Activated CD4-positive, alpha-beta T cell treated with anti-CD3 and anti-CD28 coated beads, Interleukin-2, amount 50 U/mL, for 48 hours (primary cell): ENCODE measurements at places on chromosomes 7 and 10.

DNA sequence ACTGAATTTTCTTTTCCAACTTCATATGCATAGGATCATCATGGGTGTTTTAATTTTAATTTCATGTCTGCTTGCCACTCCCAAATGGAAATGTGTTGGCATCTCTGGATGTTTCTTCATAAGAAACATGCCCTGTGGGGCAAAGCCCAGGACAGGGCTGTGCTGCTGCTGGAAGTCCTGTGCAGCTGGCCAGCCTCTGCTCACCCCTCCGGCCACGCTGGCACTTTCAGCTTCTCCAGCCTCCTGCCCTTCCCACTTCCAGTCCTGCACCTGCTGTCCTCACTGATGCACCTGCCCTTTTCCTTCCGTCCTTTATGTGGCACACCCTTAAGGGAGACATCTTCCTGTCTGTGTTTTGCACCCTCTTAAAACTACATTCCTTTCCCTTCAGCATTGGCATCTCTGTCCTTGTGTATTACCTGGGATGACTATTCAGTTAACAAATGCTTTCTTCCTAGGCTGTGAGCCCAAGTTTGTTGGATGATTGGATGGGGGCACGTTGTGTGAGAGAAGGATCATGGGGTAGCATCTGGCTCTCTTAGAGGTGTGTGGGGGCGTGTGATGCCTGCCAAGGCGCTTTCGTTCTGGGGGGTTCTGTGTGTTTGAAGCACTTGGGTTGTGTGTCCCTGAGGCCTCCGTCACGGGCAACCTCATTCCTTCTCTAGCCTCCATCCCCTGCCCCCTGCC is 56.8 kb downstream of the TCF7L2 start:
- no peak for DNase-seq

- no peak for DNase-seq
Measured at GRCh38 chr7:157667731-157668130, 330.9 kb downstream of the DNAJB6 start.

DNA sequence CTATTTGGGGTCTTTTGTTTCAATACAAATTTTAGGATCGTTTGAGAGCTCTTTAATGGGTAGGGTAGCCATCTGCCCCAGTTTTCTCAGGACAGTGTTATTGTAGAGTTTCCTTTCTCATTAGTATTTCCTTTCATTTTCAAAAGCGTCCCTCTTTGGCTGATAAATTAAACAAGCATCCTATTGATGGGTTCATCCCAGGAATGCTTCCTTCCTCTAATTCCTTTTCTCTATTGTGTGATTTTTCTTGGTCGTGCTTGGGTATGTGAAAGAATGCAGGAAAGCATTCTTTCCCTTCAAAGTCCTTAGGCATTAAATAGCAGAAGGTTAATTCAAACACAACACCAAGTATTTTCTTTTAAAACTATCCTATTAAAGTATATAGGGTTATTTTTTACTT is 14.0 kb downstream of the SLC13A1 start:
- no peak for DNase-seq

DNA sequence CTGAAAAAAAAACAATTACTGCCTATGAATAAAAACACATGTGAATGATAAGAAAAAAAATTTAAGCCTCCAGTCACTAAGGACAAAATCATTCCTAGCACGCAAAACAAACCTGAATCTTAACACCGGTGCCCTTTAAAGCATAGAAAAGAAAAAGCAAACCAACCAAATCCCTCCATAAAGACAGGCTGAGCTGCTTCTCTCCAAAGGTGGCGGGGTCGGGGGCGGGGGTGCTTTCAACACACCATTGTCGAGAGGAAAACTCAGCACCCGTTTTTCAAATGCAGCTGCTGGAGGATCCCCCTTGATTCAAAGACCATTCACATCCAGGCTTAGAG is 1.4 kb downstream of the ST8SIA6 start:
- DNase-seq: no peak

- DNase-seq: no peak
Measured at GRCh38 chr10:98929709-98930108, 305.9 kb downstream of the HPSE2 start.

DNA sequence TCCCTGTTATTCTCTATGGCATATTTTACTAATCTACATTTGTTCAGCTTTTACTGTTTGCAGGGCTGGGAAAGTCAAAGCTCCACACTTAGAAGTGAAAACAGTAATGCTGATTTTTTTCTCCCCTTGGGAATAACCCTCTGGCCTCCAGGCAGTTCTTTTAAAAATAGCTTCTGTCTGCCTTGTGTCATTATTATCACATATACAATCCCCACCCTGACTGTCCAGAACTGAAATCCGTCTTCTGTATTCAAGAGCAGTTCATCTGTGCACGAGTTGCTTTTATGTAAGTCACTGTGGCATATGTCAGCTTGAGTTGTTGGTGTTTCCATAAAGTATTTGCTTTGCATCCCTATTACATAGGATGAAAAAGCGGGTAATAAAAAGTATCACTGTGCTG is 1221.1 kb upstream of the CELF2 start:
- no peak for DNase-seq

GRCh38 chr10:114304571-114305421 is 65.7 kb downstream of the VWA2 start:
- DNase-seq: peak; percentile 62

- DNase-seq: no peak
Measured at GRCh38 chr7:119647286-119647685, 625.7 kb upstream of the KCND2 start.

GRCh38 chr7:117728890-117729624 is 144.2 kb downstream of the CTTNBP2 start:
- no peak for DNase-seq

DNA sequence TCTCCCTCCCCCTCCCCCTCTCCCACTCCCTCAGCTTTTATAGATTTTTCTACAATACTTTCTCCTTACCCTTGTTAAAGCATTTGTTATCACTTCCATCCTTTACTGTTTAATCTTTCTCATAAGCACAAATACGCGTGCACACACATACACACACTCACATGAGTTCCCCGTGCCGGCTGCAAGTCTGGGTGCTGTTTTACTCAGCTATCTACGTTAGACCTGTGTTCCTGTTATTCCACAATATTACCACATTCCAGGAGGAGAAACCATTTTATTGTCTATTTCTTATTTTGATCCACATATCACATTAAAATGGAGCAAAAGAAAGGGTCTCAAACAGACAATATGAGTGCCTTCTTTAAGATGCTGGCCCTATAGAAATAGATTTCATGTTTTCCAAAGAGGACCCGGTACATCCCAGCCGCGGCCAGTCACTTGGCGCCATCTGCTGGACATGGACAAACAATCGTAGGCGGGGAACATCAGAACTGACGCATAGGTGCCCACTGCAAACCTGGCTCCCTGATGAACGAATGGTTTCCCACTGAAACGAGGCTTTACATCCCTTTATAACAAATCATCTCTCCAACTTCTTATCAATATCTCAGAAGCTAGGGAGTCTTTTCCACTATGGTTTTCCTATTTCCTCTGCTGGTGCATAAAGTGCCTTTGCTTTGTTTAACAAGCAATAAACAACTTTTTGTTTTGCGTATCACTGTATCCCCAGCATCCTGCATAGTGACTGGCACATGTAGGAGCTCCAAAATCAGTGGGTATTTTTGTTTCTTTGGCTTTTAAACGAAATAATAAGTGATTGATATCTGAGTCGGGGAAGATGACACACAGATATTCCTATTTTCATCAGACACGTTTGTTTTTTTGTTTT is 25.2 kb upstream of the OPTN start:
- DNase-seq: peak; percentile 77

DNA sequence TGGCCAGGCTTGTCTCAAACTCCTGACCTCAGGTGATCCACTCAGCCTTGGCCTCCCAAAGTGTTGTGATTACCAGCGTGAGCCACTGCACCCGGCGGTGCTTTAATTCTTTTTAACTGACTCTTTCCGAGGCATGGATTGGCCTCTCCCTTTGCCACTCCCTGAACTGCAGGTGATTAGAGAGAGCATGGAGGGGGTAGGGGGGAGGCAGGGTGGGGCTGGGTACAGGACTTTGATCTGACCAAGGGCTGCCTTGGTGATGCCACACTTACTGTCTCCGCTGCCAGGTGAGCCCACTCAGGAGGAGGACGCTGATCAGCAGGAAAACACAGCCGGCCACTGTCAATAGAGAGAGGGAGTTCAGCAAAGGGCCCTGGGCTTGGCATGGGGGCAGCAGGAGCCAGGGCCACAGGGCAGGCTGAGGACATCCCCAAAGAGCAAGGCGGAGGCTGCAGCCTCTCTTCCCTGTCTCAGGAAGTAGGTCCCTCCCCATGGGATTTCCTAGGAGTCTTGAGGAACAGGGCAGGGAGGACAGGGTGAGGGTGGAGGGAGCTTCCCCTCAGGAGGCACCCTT is 40.5 kb upstream of the IL15RA start:
- no peak for DNase-seq

DNA sequence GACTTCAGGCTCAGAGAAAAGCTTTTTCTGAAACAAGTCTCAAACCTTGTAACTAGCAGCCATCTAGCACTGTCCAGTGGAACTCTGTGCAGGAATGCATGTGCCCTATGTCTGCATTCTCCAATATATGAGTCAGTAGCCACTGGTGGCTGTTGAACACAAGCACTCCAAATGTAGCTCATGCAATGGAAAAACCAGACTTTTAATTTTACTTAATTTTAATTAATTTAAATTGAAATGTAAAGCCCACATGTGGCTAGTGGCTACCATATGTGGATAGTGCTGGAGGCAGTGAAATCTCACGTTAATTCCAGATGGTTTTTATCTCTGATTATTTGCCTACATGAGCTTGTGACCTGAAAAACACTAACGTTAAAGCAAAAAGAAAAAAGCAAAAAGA is 225.1 kb downstream of the GATA3 start:
- DNase-seq: no peak

DNA sequence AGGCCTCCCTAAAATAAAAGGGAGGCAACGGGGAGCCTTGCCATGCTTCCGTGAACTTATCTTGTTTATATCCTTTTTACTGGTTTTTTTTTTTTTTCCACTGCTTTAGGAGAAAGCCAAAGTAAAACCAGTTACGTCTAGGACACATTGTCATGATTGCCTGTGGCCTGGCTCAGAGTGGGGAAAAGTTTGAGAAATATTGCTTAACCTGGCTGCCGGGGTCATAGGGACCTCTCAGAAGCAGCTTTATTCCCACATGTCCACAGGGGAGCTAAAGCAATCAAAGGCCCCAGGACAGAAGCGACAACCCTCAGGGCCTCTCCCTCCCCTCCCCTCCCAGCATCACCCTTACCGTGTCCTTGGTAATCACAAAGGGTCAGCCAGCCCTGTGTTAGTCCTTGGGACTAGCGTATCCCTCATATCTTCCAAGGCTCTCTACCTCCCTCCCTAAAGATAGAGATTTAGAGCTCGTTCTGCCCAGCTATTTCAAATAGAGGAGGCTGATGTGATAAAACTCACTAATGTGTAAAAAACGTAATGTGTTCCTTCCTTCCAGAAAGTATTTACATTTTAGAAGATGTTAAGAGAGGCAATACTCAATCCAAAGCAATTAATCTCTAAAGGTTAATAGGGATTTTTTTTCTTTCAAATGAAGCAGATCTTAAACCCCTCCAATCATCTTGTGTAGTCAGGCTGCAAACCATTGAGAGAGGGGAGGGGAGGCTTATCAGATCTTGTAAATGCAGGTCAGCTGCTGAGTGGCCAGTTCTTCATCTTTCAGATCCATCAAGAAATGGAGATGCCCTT is 64.8 kb upstream of the PRKAR2B start:
- DNase-seq: no peak

DNA sequence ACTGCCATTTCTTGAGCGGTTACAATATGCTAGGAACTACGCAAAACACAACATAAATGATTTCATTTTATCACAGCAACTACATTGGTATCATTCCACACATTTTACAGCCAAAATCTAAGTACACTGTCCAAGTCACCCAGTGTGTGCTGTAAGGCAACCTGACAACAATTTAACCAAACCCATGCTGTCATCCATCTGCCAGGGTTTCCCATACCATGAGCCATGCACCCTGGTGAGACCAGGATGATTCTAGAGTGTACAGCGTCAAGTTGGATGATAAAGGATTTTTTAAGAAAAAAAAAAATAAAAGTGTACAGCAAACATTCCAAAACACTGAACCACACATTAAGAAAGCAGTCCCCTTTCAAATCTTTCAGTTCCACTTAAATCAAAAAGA is 52.9 kb downstream of the PIK3AP1 start:
- DNase-seq: no peak

GRCh38 chr7:71746006-71746405 is 614.1 kb downstream of the GALNT17 start:
- no peak for DNase-seq

- DNase-seq: no peak
Measured at GRCh38 chr10:33235251-33235884, 99.1 kb downstream of the NRP1 start.

DNA sequence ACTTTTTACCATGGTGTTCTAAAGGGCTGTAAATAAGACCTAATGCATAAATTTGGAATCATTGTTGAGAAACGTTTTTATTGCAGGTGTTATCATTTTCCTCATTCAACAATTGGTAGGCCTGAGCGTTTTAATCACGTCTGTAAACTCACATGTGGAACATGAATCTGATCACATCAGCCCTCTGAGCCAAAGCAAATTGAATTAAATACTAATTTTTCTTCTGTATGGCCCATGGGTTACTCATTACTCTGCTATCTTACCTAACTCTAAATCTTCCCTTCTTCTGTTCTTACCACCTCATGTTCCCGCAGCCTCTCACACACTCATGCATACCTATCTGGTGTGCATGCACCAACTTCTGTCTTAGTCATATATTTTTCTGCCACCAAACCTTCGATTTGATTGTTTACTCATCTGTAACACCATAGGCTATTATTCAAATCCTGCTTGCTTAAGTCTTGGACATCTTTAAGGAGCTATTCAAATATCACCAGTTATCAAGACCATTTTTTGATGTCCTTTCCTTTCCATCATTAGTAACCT is 82.3 kb downstream of the NXPH1 start:
- DNase-seq: no peak

- DNase-seq: no peak
Measured at GRCh38 chr7:30249316-30249715, 35.1 kb upstream of the ZNRF2 start.

GRCh38 chr10:12839941-12840611 is 161.4 kb downstream of the CCDC3 start:
- no peak for DNase-seq

DNA sequence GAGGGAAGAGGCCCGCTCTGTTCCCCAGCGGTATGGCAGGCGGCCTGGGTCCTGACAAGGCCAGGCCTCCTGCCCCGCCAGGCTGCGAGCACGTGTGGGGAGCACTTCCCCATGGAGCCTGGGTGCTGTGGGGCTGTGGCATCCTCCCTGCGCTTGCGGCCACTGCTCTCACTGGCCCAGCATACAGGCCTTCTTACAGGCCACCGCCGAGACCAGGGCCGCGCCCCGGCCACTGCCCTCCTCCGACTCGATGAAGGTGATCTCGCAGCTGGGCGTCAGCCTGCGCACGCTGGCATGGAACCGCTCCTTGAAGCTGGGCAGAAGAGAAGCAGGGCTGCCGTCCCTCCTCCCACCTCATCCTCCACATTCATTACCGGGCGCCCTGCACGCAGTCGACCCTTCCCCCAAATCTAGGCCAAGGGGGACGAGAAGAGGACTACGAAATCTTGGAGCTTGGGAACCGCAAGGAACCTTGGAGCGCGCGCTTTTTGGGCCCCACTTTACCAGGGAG is 3.9 kb upstream of the MYL7 start:
- DNase-seq: no peak
